NCI-H510A (cell line): ENCODE measurements at places on chromosomes 12 and 14.

GRCh38 chr12:49358483-49359141 lies 8.7 kb upstream of the SPATS2 start:
- DNase-seq: peak; percentile 25

GRCh38 chr12:3933074-3933818 lies 60.0 kb upstream of the PARP11 start:
- DNase-seq: no peak

GRCh38 chr14:20603813-20604690 lies 12.9 kb upstream of the RNASE12 start:
- DNase-seq: no peak

- no peak for DNase-seq
Measured at GRCh38 chr12:108696111-108696995, 35.0 kb downstream of the CORO1C start.

DNA sequence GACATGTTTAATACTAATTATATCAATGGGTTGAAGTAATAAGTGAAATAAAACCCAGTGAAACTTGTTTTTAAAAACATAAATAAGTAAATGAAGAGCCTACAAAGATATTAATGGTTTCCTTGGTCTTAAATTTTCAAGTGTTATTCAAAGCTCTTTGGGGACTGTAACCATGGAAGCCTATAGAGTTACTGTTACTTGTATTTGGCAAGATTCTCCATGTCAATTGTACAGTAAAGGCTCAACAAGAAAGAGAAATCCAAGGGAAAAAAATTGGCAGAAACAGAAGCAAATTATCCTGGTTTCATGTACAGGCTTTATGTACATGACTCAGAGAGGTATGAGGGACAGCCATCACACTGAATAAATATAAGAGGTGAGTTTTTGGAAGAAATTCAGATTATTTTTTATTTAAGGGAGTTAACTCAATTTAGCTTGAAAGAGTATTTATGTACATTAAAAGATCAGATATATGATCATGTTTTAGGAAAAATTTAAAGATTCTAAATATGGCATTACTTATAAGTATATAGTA lies 151.1 kb upstream of the HMGA2 start:
- no peak for DNase-seq

GRCh38 chr14:93619176-93619793 lies 169.0 kb downstream of the PRIMA1 start:
- DNase-seq: no peak

GRCh38 chr12:50353404-50353803 lies 43.0 kb downstream of the FAM186A start:
- DNase-seq: no peak

GRCh38 chr14:75578786-75579337 lies 442 bp downstream of the FLVCR2 start:
- DNase-seq: no peak

DNA sequence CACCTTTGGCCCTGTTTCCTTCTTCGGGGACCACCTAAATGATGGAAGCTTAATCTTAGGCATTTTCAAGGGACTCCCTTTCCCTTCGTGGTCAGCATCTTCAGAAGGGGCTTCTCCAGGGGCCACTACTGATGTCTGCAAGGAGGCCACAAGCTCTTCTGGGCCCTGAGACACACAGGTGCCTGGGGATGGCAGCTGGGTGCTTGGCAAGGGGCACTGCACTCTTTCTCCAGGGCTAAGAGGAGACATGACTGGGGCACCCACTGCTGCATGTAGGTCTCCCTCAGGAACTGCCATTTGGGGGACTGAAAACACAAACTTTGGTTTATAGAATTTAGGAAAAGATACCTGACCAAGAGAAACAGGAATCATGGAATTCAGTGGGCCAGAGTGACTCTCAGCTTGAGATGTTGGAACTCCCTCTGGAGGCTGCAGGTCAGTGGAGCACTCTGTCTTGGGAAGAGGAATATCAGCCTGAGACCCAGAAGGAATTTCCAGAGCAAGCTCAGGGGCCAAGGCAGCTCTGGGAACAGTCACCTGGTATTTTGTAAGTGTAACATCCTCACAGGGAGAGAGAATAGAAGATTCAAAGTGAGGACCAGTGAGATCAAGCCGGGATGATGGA lies 16.0 kb downstream of the PLD4 start:
- no peak for DNase-seq

DNA sequence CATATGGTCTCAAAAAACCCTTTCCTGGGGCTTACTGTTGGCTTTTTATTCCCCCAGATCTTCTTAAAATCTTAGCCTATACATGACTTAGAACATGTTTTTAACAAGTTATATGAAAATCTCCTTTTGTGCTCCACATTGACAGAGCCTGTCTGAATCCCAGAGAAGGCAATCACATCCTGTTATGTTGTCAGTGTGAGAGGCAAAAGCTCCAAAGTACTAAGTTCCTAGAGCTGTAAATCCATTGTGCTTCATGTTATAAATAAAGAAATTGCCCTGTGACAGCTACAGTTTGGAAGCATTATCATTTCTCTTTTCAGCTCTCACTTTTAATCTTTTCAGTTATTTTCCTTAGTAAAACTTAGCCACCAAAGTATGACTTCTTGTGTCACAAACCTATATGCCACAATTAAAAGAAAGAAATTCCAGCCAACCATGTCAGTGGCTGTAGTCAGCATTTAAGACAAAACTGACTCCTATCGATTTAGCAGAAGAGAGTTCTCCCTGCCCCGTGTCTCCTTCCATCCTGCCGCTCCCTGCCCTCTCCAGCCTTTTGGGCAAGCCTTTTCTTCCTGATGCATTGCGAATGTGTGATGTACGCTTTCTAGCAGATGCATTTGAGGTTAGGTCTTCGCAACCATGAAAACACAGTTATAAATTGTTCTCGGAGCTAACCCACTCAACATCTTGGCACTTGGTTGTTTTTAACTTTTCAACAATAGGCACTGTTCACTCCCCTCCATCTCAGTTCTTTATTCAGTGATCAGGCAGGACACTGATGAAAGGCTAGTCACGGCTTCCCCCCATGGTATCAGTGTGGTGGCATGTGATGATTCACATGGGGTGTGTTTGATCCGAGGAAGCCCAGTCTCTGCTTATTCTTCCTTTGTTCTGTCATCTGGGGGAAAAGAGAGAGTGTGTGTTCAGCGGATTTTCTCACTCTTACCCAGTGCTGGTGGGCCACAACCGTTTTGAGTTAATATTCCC lies 143.5 kb downstream of the SSPN start:
- DNase-seq: no peak

DNA sequence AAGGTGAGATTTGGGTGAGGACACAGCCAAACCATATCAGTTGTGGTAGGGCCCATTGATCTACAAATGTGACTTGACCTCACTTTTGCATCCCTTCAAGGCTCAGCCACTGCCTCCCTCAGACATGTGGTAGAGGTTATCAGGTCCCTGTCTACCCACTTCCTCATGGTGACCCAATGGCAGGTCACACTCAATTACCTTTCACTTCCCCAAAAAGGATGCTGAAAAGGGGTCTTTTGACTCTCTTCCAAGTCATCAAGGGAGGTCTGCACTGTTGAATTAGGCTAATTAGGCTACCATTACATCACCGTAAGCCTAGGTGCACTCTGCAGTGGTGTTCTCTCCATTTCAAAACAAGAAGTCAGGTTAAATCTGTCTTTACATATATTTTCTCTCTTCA lies 22.6 kb upstream of the DRAM1 start:
- no peak for DNase-seq

GRCh38 chr12:116318576-116319232 lies 41.2 kb upstream of the MED13L start:
- DNase-seq: no peak

- DNase-seq: no peak
Measured at GRCh38 chr12:123045678-123046077, 65.2 kb downstream of the ARL6IP4 start.

- no peak for DNase-seq
Measured at GRCh38 chr14:101620821-101621785, 59.8 kb downstream of the DIO3 start.

- DNase-seq: no peak
Measured at GRCh38 chr12:104480826-104481440, 24.2 kb downstream of the CHST11 start.

- DNase-seq: no peak
Measured at GRCh38 chr12:103956509-103957027, 9.1 kb upstream of the TDG start.

GRCh38 chr14:30990770-30991169 lies 34.7 kb upstream of the AP4S1 start:
- no peak for DNase-seq

DNA sequence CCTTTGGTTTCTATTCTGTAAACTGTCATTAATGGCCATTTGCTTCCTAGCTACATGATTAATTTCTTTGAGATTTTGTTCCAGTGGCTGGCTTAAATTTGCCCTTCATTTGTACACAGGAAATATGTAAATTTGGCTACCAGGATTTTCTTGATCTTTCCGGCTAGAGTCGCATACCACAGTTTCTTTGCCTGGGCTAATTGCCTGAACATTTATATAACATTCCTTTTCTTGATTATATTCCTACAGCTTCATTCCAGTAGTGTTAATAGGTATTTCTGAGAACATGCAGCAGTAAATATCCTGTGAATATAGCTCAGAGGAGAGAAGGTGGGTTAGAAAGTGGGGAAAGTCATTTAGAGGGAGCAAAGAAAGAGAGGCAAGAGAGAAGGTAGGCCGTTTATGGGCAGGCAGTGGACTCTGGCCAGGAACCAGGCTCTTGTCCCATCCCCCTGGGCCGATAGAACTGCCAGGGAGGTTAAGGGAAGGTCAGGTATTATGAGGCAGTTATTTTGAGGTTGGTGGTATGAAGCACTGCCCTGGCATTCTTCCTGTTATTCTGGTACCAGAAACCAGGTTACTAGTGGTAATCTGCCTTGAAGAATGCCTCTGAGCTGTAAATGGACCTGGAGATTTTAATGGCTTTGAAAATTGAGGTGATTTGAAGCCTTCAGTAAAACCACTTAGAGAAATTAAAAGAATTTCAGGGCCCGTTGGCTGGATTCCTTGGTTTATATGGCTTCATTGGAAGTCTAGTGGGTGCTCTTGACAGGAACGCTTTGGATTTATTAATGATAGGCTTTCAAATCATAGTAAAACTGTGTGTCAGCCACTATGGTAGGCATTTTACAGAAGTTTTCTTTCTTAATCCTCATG lies 4.4 kb downstream of the RNF10 start:
- DNase-seq: no peak

DNA sequence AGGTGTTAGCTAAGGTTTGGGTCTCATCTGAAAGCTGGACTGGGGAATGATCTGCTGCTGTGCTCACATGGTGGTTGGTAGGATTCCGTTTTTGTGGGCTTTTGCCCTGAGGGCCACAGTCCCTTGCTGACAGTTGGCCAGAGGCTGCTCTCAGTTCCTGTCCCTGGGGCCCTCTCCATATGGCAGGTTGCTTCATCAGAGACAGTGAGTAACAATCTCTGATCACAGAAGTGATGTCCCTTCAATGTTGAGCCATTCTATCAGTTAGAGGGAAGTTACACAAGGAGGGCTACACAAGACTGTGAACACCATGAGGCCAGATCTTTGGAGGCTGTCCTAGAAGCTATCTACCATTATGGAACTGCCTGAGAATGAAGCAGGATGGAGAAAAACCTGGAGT lies 137.2 kb downstream of the AACS start:
- DNase-seq: no peak

- DNase-seq: no peak
Measured at GRCh38 chr14:100965296-100965695, 61.8 kb upstream of the RTL1 start.

DNA sequence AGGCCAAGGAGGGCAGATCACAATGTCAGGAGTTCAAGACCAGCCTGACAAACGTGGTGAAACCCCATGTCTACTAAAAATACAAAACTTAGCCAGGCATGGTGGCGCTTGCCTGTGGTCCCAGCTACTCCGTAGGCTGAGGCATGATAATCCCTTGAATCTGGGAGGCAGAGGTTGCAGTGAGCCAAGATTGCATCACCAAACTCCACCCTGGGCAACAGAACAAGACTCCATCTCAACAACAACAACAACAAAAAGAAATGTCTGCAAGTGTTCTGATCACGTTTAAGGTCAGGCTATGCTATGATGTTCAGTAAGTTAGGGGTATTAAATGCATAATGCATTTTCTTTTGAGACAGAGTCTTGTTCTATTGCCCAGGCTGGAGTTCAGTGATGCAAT lies 6.7 kb upstream of the PLD4 start:
- DNase-seq: no peak

- DNase-seq: no peak
Measured at GRCh38 chr12:122875590-122876220, 20.2 kb downstream of the VPS37B start.

GRCh38 chr14:59588101-59588500 lies 11.5 kb upstream of the CCDC175 start:
- no peak for DNase-seq

DNA sequence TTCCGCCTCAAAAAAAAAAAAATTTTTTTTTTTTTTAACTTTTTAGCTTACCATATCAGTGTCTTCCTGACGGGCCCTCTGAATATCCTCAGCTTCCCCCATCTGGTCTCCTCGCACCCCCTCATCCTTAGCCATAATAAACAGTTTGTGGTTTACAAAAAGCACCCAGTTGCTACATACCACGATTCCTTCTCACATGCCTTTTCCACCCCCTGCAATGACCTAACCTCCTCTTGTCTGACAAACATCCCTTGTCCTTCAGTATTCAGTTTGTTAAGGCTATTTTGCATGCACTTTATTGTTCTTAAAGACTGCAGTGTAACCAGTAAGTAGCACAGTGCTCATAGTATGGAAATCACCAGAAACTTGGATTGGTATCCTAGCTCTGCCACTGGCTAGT lies 88.5 kb downstream of the PPM1H start:
- no peak for DNase-seq

DNA sequence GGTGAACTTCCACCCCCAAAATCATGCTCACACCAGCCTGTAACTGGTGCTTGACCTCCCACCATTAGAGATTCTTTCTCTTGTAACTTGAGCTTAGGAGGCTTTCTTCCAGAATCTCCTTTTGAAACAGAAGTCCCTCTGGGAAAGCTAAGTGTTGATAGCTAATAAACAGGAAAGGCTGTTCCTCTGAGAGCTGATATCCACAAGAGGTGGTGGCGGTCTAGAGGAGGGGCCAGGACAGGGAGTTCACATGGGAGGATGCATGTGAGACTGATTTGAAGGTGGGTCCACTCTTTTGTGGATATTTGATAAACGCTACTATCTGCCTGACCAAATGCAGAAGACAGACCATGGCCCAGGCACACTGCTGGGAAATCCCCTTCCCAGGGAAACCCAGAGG lies 10.2 kb upstream of the PRMT8 start:
- DNase-seq: no peak

DNA sequence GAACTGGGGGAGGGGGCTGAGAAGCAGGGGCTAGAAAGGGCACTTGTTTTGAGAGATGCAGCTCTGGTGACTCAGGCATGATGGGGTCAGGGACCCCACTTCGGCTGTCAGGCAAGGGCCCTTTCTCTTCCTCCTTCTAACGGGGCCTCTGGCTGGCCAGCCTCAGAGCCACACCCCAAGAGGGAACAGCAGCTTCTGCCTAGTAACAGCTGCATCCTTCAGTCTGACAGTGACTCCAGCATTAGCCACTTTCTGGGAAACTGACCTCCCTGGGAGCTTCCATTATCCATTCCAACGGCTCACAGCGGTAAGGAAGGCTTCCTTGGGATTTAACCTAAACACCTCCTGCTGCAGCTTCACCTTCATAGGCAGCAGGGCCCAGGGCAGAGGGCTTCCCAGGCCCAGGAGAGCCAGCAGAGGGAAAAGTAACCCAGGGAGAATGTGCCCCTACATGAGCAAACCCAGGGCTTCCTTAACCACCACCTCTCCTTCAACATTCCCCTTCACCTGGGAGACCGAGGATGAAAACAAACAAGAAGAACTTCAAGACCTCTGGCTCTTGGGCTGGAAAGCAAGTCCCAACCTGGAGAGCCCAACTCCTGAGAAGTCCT lies 2.7 kb downstream of the NCKAP5L start:
- no peak for DNase-seq
